Right forelimb (tissue), 1 donor: ENCODE measurements at places on chromosomes 12 and 14.
A peak's percentile ranks its signal among the peaks of the same experiment; 100 is the strongest.

DNA sequence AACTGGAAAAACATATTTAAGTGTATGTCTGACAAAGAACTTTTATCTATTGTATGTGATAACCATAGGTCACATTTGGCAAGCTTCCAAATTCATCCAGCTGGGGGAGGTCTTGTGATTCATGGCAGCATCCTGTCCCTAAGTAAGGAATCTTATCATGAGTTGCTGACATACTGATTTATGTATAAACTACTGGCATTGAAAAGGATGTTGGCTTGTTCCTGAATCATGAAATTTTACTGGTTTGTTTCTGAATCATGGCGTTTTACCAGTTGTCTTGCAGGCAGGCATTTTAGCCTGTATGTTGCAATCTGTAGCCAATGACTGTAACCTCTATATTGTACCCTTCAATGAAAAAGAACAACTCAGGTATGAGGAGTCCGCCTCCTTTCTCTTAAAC lies 244.8 kb downstream of the IPO8 start:
- DNase-seq: no peak

DNA sequence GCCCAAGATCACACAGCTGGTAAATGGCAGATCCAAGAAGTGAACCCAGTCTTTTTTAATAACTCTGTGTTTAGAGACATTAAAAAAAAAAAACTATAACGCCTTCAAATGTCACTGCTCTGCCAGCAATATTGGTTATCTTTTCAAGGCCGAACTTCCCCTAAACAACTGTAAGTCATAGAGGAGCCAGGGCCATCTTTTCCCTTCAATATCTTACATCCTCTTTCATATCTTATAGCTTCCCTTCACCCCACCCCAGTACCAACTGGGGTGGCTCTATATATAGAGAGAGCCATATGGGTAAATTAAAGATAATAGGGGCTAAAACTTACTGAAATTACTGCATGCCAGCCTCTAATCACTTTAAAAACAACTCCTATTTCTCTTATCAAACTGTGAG lies 100.2 kb downstream of the STAB2 start:
- DNase-seq: no peak

GRCh38 chr12:90243211-90243610 lies 534.6 kb upstream of the ATP2B1 start:
- DNase-seq: no peak

- no peak for DNase-seq
Measured at GRCh38 chr14:22549981-22550673, 38.9 kb downstream of the DAD1 start.

GRCh38 chr12:6336079-6336888 lies 5.6 kb downstream of the TNFRSF1A start:
- DNase-seq: peak; percentile 94
